ENCODE measurements at places on chromosomes 13 and 19.

GRCh38 chr19:5948752-5949564 lies 29.0 kb downstream of the RANBP3 start:
- no peak for DNase-seq

DNA sequence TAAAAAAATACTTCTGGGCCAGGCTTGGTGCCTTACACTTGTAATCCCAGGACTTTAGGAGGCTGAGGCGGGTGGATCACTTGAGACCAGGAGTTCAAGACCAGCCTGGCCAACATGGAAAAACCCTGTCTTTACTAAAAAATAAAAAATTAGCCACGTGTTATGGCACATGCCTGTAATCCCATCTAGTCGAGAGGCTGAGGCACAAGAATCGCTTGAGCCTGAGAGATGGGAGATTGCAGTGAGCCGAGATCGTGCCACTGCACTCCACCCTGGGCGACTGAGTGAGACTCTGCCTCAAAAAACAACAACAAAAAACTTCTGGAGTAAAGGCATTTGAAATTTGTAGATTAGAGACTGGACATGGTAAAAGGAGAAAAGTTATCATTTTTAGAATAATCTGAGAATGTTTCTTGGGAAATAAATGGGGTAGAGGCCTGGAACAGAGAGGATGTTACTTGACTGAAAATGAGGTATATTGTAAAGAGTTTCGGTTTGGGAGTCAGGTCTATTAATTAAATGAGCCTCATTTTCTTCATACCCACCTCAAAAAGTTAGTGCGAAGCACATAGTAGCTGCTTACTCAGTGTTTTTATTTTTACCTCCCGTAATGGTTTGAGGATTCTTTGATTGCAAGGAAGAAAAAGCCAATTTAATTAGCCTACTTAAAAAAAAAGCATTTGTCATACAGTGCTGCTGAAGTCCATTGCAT lies 2.6 kb downstream of the AKAP11 start:
- DNase-seq: no peak

GRCh38 chr19:47381653-47382279 lies 32.7 kb downstream of the DHX34 start:
- DNase-seq: no peak

DNA sequence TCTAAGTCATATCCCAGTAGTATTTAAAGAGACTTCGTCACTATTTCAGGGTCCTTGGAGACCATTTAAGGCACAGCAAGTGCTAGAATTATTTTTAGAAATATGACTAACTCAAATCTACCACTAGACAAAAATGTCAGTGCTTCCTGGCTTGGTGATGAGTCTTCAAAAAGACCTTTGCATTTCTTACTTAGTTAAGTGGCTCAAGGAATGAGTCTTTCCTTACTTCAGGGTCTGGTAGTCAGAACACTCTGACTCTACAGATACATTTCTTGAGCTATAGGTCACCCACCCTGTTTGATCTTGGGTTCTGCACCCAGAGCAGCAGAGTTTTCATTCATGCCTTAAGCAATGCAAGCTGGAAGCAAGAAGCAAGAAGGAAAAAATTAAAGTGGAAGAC lies 191.0 kb upstream of the HTR2A start:
- no peak for DNase-seq

- DNase-seq: no peak
Observed at GRCh38 chr13:54018485-54018884, 989.9 kb downstream of the OLFM4 start.

- no peak for DNase-seq
Observed at GRCh38 chr13:114121031-114121430, 11.4 kb downstream of the RASA3 start.

DNA sequence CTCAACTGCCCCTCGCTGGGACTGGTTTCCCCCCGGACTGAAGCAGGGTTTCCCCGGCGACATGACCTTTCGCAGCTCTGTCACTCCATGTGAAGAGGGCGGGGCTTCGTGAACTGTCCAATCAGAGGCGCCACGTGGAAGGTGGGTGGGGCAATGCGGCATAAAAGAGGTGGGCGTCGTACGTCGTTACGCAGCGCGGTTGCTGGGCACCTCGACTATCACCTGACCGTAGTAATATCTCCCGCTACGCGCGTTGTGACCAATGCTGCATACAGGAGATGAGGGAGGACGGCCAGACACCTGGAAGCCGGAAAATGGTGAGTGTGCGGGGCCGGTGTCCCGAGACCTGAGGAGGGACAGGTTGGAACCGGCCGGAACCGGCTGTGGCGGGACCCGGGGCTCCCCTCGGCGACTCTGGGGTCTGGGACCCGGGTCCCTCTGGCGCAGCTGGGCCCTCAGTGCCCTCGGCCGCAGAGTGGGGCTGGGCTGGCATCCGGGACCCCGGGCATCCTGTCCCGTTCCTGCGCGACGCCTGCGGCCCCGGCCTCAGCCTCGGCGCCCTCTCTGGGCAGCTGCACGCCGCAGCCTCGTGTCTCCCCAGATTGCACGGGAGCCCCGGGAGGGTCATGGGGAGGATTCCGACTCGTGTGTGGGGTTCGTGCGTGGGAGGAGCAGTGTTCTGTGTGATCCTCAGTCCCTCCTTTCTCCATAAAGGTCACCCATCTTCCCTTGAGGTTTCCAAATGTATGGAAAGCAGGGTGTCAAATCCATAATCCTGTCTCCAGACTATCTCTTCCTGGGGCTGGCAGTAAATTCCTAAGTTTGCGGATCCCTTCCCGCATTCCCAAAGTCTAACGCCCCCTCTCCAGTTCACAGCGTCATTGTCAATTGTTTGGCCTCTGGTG lies 32.2 kb downstream of the ZNF136 start:
- no peak for DNase-seq

GRCh38 chr19:49475191-49475917 lies 1.3 kb downstream of the FLT3LG start:
- no peak for DNase-seq

GRCh38 chr13:112132619-112133018 lies 65.7 kb downstream of the SOX1 start:
- DNase-seq: no peak

DNA sequence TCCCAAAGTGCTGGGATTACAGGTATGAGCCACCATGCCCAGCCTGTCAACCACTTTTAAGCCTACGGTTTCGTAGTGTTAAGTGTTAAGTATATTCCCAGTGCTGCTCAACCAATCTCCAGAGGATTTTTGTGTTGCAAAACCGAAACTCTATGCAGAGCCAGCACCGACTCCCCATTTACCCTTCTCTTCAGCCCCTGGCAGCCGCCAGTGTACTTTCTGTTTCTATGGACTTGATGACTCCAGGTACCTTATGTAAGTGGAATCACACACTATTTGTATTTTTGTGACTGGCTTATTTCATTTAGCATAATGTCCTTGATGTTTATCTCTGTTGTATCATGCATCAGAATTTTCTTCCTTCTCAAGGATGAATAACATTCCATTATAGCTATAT lies 1.1 kb downstream of the SULT2A1 start:
- DNase-seq: no peak

DNA sequence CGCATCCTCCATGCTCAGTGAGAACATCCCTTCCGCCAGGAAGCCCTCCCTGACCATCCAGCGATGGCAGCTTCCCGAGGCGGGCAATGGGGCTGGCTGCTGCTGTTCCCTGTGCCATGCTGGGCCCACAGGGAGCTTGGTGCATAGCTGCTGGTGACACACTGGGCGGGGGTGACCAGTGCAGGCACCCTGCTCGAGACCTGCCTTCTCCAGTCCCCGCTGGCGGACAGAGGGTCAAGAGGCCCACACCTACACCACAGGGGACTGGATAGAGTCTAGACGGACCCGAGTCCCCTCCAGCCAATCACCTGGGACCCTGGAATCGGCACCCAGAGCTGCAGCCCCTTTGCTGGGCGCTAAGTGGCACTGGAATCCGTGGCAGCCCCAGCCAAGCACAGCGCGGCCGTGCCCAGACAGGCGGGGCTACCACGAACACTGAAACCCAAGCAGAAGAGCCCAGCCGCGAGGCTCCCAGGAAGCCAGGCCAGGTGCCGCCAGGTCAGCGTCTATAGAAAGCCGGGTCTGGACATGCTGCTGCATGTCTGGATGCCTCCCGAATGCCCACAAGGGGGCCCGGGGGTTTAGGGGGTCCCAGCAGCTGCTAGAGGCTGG lies 9.0 kb upstream of the TBXA2R start:
- no peak for DNase-seq

GRCh38 chr19:4635754-4636116 lies 3.6 kb upstream of the TNFAIP8L1 start:
- DNase-seq: peak; percentile 45

- DNase-seq: no peak
Observed at GRCh38 chr13:39347926-39348901, 254.8 kb downstream of the LHFPL6 start.

DNA sequence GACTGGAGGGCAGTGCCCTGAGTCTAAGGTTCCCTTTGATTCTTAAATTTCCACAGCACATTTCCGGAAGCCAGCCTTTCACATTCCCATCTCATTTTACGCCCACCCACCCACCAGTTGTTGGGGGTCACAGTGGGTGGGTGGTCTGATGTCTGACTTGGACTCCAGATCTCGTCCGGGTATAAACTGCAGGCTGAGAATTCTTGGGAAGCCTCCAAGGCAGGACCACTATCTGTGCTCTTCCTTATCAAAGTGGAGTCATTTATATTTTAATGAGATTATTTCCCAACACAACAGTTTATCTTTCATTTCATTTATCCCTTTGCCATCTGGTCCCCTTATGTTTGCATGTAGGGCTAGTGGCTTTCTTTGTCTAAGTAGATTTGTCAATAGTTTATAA lies 3.6 kb upstream of the FAM124A start:
- DNase-seq: no peak

DNA sequence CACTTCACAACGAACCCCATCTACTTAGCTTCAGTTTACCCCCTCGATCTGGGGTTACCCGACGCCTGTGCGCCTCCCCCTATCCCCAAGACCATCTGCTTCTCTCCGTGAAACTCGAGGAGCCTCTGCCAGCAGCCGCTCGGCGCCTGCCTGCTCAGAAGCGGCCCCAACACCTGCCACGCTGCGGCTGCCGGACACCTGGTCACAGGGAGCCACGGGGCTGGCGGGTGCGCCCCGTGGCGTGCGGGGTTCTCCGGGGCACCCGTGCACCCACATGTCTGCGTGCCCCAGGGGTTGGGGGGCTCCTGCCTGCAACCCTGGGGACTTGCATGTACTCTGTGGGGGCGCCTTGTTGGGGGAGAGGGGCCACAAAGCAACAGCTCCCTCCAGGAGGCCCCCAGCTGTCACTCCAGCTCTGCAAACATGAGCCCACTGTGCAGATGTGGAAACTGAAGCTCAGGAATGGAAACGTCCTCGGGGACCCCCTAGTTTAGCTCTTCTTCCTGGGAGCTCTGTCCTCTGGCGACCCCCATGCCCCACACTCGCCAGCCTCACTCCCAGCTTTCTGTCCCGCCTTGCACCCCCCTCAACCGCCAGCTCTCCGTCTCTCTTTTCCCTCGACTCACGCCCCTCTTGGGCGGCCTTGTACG lies 7.0 kb upstream of the SEMA6B start:
- no peak for DNase-seq

GRCh38 chr19:57437931-57438330 lies 2.8 kb downstream of the ZNF749 start:
- no peak for DNase-seq

GRCh38 chr13:40660141-40660664 lies 6.2 kb downstream of the FOXO1 start:
- no peak for DNase-seq

GRCh38 chr13:30256713-30257467 lies 50.5 kb downstream of the KATNAL1 start:
- DNase-seq: no peak

- no peak for DNase-seq
Observed at GRCh38 chr13:49254007-49254406, 6.3 kb downstream of the CDADC1 start.
